ENCODE measurements at places on chromosomes 12 and 14.
A peak's percentile ranks its signal among the peaks of the same experiment; 100 is the strongest.

DNA sequence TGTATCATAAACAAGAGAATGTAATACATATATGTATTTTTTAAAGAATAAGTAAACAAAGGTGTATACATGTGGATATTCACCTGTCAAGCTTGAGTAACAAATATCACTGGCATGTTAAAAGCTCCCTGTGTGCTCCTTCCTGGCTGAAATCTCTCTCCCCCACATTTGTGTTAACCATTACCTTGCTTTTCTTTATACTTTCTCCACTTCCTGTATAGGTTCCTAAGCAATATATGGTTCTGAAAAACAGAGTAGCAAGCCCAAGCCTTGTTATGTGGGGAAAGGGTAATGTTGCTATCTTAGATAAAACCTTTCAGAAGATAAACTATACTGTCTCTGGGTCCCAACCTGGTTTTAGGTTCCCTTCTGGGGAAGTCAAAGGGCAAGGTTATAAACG, 32.3 kb upstream of the TBC1D30 start:
- H3K27me3 ChIP-seq, result no peaks in the 10 kb centered on the region
- no peaks in the 10 kb centered on the region for H3K4me1 ChIP-seq
- DNase-seq, result no peak
- H3K36me3 ChIP-seq, result no peaks in the 10 kb centered on the region

GRCh38 chr12:27805238-27805637, 25.2 kb upstream of the MANSC4 start:
- no peak for DNase-seq
- H3K27me3 ChIP-seq, result peaks cover 28% of the 10 kb centered on the region
- H3K36me3 ChIP-seq, result peaks cover 2% of the 10 kb centered on the region

GRCh38 chr14:81991998-81992397, 458.3 kb upstream of the SEL1L start:
- H3K4me1 ChIP-seq, result no peaks in the 10 kb centered on the region
- no peak overlapping the region for H3K4me3 ChIP-seq
- peaks cover 5% of the 10 kb centered on the region for H3K27me3 ChIP-seq
- no peak overlapping the region for H3K27ac ChIP-seq

- DNase-seq, result peak; percentile 76
- H3K36me3 ChIP-seq, result peaks cover 2% of the 10 kb centered on the region
- peaks cover 39% of the 10 kb centered on the region for H3K4me1 ChIP-seq
- peak overlapping the region; percentile 73 for H3K4me3 ChIP-seq
Measured at GRCh38 chr12:11958221-11959091, 112.3 kb upstream of the BCL2L14 start.

DNA sequence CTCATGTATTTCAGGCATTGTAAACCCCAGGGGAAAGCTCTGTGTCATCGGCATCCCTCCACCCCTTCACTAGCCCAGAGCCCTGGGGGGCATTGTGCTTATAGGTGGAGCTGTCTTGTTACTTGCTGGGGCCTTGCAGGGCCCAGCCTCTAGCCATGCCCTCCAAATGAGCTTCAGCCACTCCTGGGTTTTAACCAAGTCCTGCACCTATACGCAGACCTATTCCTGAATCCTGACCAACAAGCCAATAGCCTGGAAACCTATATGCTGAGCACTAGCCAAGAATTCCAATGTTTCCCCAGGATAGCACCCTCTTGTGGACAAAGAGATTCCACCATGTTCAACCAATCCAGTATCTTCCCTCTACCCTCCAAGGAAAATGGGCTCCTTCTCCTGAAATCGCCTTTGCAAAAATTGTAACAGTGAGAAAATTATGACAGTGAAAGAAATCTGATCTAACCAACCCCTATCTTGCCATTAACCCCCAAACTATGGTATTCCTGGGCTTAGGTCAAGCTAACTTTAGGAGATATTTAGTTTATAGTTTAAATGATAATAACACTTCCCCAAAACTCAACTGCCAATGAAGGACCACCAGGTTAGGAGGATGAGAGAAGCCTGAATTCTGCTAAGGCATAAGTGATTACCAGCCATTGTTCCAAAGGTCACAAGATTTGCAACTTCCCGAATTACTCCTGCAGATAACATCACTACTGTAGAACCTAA, 55.5 kb downstream of the TTC7B start:
- no peak overlapping the region for H3K4me3 ChIP-seq
- H3K36me3 ChIP-seq, result peaks cover 12% of the 10 kb centered on the region
- H3K27ac ChIP-seq, result no peak overlapping the region
- DNase-seq, result no peak

DNA sequence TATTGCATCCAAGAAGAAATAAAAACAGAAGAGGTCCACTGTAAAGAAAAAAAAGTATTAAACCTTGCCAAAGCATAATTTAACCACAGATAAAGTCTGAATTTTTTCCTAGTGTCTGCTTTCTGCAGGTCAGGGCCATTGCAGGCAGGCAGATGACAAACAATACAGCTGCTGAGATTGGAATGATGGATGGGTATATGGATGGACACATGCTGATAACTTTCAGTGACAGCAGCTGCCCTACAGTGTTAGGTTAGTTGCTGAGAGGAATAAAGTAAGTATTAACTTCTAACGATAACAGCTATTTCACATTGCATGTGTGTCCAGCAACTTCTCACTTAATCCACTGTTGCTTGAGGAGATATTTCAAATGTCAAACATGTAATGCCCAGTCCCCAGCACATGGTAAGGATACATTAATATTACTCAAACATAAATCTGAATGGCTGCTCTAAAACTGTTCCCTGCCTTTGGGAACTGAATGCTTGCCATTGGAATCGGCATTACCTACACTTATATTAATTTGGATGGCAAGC, 515.3 kb downstream of the RMST start:
- no peak for DNase-seq
- no peaks in the 10 kb centered on the region for H3K36me3 ChIP-seq
- no peak overlapping the region for H3K27ac ChIP-seq
- H3K4me3 ChIP-seq, result no peak overlapping the region
- H3K4me1 ChIP-seq, result no peaks in the 10 kb centered on the region
- H3K27me3 ChIP-seq, result no peaks in the 10 kb centered on the region

DNA sequence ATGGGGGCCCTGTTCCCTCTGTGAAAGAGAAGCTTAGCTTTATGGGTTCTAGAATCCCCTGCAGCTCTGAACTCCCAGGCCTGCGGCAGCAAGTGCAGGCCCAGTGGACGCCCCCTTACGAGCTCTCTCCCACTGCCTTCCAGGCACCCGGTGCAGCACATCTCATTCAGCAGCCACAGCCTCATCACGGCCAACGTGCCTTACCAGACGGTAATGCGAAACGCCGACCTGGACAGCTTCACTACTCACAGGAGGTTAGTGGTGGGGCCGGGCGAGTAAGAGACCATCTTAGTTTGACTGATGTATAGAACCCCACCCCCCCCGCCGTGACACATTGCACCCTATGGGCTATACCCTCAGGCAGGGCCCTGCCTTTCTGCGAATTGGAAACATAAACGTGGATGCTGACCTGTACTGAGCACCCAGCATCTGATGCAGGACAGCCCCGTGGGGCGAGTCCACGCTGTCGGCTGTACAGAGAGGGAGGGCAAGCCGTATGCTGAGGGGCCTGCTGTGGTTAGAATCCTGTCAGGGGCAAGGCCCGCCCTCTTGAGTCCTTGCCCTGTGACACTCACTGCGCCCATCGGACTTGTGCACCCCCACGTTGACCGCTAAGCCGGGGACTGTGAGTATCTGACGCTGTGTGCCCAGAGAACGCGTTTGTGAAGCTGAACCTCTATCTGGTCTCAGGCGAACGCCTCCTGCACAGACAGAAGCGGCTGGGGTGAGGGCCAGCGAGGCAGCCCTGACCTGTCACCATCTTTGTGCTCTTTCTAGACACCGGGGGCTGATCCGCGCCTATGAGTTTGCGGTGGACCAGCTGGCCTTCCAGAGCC, 71.7 kb downstream of the TESC start:
- H3K27me3 ChIP-seq, result peaks cover 2% of the 10 kb centered on the region
- peaks cover 8% of the 10 kb centered on the region for H3K4me1 ChIP-seq
- no peak overlapping the region for H3K27ac ChIP-seq
- no peak for DNase-seq

DNA sequence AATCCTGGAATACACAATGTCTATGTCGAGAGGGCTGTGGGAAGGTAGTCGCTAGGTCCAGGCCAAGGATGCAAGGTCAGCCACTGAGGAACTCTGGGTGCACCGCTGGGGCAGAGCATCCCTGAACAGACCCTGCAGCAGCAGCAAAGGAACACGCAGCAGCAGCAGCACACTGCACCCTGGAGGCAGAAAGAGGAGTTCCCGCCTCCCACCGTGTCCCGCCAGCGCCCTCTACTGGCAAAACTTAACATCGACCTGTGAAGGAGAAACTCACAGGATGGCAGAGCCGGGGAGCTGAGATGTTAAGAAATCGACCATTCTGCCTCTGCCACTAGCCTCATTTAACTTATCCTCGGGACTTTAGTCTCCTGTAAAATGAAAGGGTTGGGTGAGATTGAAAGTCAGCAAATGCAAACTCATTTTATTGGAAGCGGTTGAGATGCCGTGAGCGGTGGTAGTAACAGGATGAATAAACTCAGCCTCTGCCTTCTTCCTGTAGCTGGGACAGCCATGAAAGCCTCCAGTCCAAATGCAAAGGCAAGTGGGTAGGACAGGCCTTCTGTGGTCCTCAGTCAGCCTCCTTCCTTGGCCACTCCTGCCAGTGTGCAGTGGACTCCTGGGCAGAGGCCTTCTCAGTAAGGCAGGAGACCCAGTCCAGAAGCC, 45.6 kb downstream of the STAB2 start:
- no peak overlapping the region for H3K27ac ChIP-seq
- no peak overlapping the region for H3K4me3 ChIP-seq
- no peaks in the 10 kb centered on the region for H3K4me1 ChIP-seq
- DNase-seq, result peak; percentile 81

DNA sequence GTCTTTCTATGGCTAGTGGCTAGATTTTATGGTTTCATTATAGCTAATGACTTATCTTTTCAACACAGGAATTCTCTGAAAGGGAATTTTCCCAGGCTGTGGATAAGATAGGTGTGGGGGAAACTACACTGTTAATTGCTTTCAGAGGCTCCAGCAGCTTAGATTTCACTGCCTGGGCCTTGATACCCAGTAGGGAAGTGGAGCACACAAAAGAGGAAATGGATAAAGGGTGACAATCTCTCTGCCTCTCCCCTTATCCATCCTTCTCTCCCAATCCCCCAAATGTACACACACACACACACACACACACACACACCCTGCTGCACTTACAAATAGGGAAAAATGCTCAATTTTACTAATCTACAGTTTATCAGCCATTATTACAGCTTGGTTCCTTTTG, 19.1 kb downstream of the SIX4 start:
- no peak for DNase-seq
- no peak overlapping the region for H3K4me3 ChIP-seq
- H3K27ac ChIP-seq, result no peak overlapping the region
- peaks cover 5% of the 10 kb centered on the region for H3K36me3 ChIP-seq

DNA sequence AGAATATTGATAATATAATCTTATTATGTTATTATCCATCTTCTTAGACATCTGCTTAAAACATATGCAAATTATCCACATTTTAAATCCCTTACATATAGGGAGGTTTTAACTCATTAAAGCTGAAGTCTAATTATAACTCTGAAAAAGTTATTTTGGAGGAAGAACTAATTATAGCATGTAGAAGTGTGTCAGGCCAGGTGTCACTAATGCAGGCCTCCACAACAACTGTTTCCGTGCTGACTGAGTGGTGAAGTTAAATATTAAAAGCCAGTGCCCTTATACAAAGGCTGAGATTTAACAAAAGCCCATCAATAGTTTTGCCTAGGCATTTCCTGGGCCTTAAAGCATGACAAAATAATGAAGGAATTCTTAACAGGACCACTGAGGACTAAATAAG, 157.4 kb downstream of the LRRK2 start:
- DNase-seq, result no peak
- no peak overlapping the region for H3K27ac ChIP-seq
- no peaks in the 10 kb centered on the region for H3K4me1 ChIP-seq
- no peak overlapping the region for H3K4me3 ChIP-seq
- H3K27me3 ChIP-seq, result no peaks in the 10 kb centered on the region

GRCh38 chr14:52917735-52918134, 33.1 kb downstream of the FERMT2 start:
- H3K4me1 ChIP-seq, result peaks cover 18% of the 10 kb centered on the region
- H3K27ac ChIP-seq, result no peak overlapping the region
- H3K27me3 ChIP-seq, result no peaks in the 10 kb centered on the region

DNA sequence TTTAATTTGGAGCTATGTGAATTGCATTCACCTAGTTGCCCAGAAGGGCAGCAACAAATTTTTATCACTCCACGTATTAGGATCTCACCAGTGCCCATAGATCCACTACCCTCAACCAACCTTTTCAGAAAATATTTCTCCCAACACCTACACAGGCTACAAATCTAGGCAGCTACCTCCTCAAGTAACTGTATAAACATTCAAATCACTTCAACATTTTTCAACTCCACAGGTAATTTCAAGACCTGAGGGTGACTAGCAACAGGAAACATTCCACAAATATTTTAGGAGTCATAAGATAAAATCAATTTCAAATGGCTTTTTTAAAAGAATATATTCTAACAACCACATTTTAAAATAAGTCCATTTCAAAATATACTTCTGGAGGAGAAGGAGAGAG, 12.9 kb downstream of the PHLDA1 start:
- no peak for DNase-seq
- H3K4me3 ChIP-seq, result no peak overlapping the region
- H3K4me1 ChIP-seq, result peaks cover 59% of the 10 kb centered on the region
- H3K27ac ChIP-seq, result peak overlapping the region; percentile 44
- H3K27me3 ChIP-seq, result no peaks in the 10 kb centered on the region
- H3K36me3 ChIP-seq, result no peaks in the 10 kb centered on the region

- peaks cover 5% of the 10 kb centered on the region for H3K4me1 ChIP-seq
- no peak overlapping the region for H3K4me3 ChIP-seq
- H3K27ac ChIP-seq, result peak overlapping the region; percentile 57
- H3K36me3 ChIP-seq, result peaks cover 8% of the 10 kb centered on the region
- no peak for DNase-seq
Measured at GRCh38 chr12:121446750-121447149, 46.8 kb downstream of the RNF34 start.

GRCh38 chr14:98198385-98198784, 1073.6 kb downstream of the BCL11B start:
- H3K27ac ChIP-seq, result peak overlapping the region; percentile 85
- peaks cover 6% of the 10 kb centered on the region for H3K36me3 ChIP-seq
- H3K27me3 ChIP-seq, result no peaks in the 10 kb centered on the region
- peak overlapping the region; percentile 66 for H3K4me3 ChIP-seq
- DNase-seq, result peak; percentile 58

GRCh38 chr12:25280082-25280481, 29.4 kb upstream of the KRAS start:
- no peaks in the 10 kb centered on the region for H3K27me3 ChIP-seq
- DNase-seq, result no peak
- peak overlapping the region; percentile 34 for H3K4me3 ChIP-seq
- peak overlapping the region; percentile 3 for H3K27ac ChIP-seq

GRCh38 chr12:24047326-24047725, 97.9 kb upstream of the SOX5 start:
- no peak overlapping the region for H3K4me3 ChIP-seq
- DNase-seq, result no peak

- H3K27me3 ChIP-seq, result no peaks in the 10 kb centered on the region
- H3K27ac ChIP-seq, result no peak overlapping the region
- DNase-seq, result no peak
- H3K36me3 ChIP-seq, result peaks cover 13% of the 10 kb centered on the region
- no peak overlapping the region for H3K4me3 ChIP-seq
Measured at GRCh38 chr14:101207897-101208296, 304.4 kb upstream of the RTL1 start.

- H3K27me3 ChIP-seq, result no peaks in the 10 kb centered on the region
- H3K36me3 ChIP-seq, result no peaks in the 10 kb centered on the region
- no peak overlapping the region for H3K27ac ChIP-seq
- H3K4me3 ChIP-seq, result no peak overlapping the region
- no peaks in the 10 kb centered on the region for H3K4me1 ChIP-seq
- no peak for DNase-seq
Measured at GRCh38 chr12:130253866-130254265, 83.8 kb upstream of the PIWIL1 start.

Data from activated T-cell treated with anti-CD3 and anti-CD28 coated beads, Interleukin-2, amount 50 U/mL, for 72 hours (primary cell).